ENCODE measurements at places on chromosomes 5 and 9. TPM values are rescaled to one million over a fixed set of nuclear protein-coding genes. Genes with fewer than 3 reads are reported as not detected.

The MARVELD2 gene
- 0.29 TPM for total RNA-seq

DNA sequence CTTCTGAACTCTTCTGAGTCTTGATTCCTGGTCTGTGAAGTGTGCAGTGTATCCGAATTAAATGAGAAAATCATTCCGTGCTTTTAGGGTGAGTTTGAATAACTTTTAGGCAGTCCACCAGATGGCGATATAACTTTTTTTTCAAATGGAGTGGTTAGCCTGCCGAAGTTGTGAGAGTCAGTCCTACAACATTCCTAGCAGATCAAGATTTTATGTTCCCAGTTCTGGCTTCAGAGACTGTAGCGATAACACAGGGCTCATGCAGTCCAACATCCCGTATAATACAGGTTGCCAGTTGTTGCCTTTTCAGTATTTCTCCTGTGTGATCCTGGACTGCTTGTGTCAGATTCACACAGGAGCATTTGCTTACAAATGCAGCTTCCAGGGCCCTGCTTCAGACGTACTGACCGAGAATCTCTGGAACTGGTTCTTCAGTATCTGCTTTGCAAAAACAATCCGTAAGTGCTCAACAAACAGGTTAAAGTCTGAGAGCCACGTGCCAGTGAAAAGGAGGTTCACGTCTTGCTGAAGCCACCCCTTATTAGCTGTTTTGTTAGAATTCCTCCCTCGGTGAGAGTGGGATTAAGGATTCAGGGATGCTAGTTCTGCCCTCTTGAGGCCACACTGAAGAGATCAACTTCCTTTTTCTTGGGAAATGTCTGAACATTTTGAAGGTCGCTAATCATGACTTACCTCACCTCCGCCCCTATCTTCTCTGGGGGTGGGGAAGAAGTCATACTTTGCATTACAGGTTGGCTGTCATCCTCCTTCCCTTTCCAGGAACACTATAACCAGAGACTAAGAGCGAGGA, 22.8 kb downstream of the SMIM3 start:
- peaks cover 15% of the 10 kb centered on the region for H3K4me1 ChIP-seq
- peaks cover 2% of the 10 kb centered on the region for H3K27me3 ChIP-seq
- DNase-seq: no peak
- H3K27ac ChIP-seq: no peak overlapping the region
- no peak overlapping the region for H3K4me3 ChIP-seq

DNA sequence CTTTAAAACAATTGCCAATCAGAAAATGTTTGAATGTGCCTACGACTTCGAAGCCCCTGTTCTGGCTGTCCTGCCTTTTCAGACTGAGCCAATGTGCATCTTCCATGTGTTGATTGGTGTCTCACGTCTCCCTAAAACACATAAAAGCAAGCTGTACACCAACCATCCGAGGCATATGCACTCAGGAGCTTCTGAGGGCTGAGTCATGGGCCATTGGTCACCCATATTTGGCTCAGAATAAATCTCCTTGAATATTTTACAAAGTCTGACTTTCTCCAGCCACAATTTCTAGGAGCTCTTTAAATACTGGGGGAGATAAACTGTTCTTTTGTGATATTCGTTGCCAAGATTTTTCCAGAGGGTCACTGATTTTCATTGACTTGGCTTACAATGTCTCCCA, 53.9 kb downstream of the C9orf57 start:
- H3K27ac ChIP-seq: no peak overlapping the region
- no peak overlapping the region for H3K4me3 ChIP-seq
- H3K27me3 ChIP-seq: no peaks in the 10 kb centered on the region
- DNase-seq: no peak

- no peaks in the 10 kb centered on the region for H3K27me3 ChIP-seq
- no peak overlapping the region for H3K27ac ChIP-seq
- H3K4me3 ChIP-seq: no peak overlapping the region
- no peaks in the 10 kb centered on the region for H3K36me3 ChIP-seq
- DNase-seq: no peak
Observed at GRCh38 chr5:76983468-76983867, 30.6 kb downstream of the CRHBP start.

DNA sequence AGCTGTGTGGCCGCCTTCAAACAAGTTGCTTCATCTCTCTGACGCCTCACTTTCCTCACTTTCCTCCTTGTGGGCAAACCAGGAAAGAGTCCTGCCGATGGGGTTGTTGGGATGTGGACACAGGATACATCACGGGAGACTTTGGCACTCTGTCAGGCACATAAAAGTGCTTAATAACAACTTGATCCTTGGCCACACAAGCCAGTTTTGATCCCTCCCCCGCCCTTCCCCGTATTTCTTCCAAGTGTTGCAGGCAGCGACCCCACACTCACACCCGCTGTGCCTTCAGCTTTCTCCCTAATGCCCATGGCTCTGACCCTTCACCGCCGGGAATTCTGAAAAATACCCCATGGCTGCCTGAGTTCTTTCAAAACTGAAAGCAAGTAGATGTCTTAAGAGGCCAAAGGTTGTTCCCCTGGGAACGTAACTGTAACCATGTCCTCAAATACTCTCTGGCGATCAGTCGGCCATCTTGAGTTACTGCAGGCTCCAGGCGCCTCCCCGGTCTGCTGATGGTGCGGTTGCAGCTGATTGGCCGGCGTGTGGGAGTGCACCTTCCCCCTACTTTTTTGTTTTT, 59.8 kb downstream of the ARHGEF37 start:
- no peaks in the 10 kb centered on the region for H3K4me1 ChIP-seq
- no peak overlapping the region for H3K27ac ChIP-seq
- H3K27me3 ChIP-seq: no peaks in the 10 kb centered on the region
- DNase-seq: no peak
